ENCODE measurements at places on chromosomes 2 and 18. TPM values are rescaled to one million over a fixed set of nuclear protein-coding genes. Genes with fewer than 3 reads are reported as not detected.

GRCh38 chr2:191069606-191070005, 55.6 kb upstream of the STAT1 start:
- no peak for DNase-seq

- DNase-seq, result no peak
Measured at GRCh38 chr2:27212626-27213471, 781 bp upstream of the SLC5A6 start.

DNA sequence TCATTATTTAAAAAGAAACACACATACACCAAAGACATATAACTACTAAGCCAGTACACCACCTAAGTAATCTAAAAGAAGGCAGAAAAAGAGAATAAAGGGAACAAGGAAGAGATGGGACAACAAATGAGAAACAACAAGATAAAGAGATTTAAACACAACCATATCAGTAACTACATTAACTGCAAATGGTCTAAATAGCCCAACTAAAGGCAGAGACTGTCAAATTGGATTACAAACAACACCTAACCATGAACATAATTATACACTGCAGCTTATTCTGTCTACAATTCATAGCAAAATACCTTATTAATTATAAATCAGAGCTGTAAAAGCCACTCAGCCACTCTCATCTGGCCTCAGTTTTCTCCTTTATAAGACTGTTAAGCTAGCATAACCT, 15.0 kb downstream of the PPP4R1 start:
- no peak for DNase-seq

GRCh38 chr18:3118195-3119010, 101.4 kb downstream of the MYOM1 start:
- no peak for DNase-seq

DNA sequence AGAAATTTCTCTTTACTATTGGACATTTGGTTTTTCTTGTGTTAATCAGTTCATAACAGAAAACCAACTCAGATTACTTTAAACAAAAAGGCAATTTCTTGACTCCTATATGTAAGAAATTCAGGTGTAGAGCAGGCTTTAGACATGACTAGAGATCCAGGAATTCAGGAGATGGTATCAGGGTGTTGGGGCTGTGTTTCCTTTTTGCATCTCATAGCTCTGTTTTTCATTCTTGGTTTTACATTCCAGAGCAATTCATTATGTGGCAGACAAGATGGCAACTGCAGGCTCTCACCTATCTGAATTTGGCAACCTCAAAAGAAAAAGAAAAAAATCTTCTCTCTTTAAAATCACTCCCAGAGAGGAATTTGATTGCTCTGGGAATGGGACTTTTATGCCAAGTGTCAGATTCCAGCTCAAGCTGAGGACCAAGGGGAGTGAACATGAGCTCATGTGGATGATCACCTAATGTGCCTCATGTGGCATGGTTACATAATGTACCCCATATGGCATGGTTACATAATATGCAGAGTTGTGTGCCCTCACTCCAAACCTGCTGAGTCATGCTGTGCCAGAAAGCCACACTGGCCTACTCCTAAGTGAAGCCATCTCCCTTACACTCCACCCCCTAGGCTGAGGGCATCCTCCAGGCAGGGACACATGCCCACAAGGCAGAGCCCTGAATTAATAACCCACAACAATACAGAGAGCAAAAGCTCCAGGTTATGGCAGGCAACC, 282.7 kb downstream of the MBD2 start:
- DNase-seq, result no peak

GRCh38 chr2:111176867-111177266, 56.2 kb downstream of the BCL2L11 start:
- no peak for DNase-seq

DNA sequence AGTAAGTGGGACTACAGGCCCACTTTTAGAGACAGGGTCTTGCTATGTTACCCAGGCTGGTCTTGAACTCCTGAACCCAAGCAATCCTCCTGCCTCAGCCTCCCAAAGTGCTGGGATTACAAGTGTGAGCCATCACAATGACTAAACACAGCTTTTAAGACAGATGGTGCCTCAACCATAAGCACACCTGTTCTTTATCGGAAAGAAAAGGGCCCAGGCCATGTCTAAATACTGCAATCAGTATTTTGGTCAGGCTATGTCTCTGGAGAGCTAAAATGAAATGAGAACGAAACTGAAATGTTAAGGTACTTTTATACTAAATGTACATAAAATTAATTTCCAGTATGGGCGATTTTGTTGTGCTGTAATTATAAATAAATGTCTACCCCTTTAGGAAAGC, 69.5 kb upstream of the SPTBN1 start:
- DNase-seq, result no peak

DNA sequence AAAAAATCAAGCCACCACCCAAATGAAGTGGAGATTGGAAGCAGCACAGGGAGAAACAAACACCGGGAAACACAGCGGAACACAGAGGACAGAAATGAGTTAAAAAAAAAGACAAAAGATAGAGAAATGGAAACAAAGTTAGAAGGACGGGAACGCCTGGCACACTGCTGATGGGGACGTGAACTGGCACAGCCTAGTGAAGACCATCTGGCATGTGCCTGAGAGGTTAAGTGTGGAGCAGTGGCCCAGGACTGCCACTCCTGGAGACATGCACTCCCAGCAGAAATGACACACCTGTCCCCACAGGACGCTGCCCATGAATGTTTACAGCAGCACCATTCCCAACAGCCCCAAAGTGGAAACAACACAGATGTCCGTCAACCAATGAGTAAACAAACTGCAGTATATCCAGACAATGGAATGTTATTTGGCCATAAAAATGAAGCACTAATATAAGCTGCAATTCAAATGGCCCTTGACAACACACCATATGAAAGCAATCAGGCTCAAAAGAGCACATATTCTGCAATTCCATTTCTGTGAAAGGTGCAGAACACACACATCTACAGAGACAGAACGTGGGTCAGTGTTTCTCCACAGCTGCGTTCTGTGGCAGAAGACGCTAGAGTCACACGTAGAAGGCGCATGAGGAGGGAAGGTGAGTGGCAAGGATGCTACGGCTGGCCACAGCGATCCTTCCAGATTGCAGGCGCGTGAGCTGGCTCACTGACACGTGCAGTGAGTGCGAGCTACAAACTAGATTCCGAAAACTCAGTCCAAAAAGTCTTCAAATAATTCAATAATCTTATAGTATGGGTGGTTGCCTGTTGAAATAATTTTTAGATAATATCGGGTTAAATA, 24.6 kb downstream of the THAP4 start:
- DNase-seq, result no peak

TUBA4B gene
- not detected for total RNA-seq

DNA sequence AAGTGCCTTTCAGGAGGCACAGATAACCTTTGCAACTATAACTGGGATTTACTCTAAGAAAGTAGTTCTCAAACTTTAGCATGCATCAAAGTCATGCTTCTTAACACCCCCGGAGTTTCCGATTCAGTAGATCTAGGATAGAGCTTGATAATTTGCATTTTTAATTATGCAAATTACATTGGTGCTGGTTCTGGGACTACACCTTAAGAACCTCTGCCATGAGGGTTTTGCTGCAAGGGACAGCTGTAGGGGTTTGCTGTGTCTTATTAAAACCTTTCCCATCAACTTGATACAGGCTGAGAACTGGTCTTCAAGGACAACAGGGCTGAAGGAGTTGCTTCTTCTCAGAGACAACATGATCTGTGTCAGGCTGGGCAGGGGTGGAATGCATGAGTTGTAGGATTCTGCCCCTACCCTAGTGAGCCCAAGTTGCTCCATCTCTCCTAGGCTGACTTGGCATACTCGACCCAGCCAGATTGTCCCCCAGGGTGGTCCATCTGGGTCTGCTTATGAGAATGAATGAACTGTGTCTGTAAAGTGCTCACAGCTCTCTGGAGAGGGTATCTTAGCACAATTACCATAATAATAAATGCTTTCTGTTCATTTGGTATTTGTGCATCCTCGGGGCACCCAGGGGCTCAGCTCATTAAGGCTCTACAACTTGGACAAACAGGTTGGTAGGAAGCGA, 232.7 kb downstream of the CLIP4 start:
- no peak for DNase-seq

GRCh38 chr18:75127143-75128021, 81.6 kb downstream of the PTGR3 start:
- no peak for DNase-seq

DNA sequence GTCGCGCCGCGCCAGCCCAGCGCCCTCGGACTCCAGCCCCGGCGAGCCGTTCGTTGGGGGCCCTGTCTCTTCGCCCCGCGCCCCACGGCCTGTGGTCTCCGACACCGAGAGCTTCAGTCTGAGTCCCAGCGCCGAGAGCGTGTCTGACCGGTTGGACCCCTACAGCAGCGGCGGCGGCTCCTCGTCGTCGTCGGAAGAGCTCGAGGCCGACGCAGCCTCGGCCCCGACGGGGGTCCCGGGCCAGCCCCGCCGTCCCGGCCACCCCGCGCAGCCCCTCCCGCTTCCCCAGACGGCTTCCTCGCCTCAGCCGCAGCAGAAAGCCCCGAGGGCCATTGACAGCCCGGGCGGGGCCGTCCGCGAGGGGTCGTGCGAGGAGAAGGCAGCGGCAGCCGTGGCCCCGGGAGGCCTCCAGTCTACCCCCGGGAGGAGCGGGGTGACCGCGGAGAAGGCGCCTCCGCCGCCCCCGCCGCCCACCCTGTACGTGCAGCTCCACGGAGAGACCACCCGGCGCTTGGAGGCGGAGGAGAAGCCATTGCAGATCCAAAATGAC, 1.4 kb downstream of the PHLPP1 start:
- DNase-seq, result no peak

ASPRV1 gene
- 1.8 TPM for total RNA-seq

- DNase-seq, result no peak
Measured at GRCh38 chr2:98923244-98923940, 12.6 kb downstream of the CRACDL start.

- DNase-seq, result no peak
Measured at GRCh38 chr2:196980001-196980400, 53.5 kb upstream of the PGAP1 start.

- DNase-seq, result no peak
Measured at GRCh38 chr18:44518091-44518615, 162.5 kb upstream of the SETBP1 start.

MYO5B gene
- 6.2 TPM for total RNA-seq

- no peak for DNase-seq
Measured at GRCh38 chr18:67428805-67429204, 87.7 kb downstream of the DSEL start.

DNA sequence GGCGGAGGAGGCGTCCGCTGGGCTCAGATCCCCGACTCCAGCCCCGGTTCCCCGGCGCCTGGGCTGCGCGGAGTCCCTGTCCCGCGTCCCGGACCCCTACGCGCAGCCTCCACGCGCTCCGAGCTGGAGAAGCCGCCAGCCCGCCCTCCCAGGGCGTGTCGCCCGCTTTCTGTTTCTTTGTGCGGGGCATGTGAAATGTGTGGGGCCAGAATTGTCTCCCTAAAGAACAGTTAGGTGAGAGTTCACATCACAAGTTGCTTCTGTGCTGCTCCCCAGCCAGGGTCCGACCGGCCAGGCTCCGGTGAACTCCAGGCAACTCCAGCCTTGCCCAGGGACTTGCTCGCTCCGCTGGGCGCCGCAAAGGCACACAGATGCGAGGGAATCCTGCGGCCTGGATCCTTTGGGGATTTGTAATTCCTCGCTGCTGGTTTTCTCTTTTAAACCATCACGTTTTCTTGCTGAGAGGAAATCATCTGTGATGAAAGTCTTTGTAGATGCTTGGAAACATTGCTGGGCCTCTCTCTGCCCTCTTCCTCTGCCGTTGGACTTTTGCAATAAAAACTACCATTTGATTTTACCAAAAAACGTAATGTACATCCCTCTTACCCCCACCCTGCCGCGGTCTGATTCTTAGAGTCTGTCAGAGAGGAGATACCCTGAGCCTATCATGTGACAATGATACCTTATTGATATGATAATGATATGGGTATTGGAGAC, 631 bp downstream of the GYPC start:
- no peak for DNase-seq

DNA sequence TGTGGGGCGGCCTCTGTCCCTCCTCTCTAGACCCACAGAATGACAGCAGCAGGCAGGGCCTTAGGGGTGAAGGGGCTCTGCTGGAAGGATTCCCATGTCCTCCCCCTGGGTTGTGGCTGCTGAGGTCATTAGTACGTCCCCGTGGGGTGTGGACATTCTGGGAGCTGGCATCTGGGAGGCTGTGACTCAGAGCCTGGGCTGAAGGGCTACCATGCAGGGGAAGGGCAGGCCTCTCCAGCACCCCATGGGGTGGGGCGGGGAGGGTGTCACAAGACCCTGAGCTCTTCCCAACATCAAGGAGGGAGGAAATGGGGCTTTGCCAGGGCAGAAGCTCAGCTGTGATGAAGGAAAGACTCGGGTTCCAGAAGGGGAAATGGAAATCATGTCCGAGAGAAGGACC, 105.8 kb upstream of the SMAD2 start:
- DNase-seq, result no peak

DNA sequence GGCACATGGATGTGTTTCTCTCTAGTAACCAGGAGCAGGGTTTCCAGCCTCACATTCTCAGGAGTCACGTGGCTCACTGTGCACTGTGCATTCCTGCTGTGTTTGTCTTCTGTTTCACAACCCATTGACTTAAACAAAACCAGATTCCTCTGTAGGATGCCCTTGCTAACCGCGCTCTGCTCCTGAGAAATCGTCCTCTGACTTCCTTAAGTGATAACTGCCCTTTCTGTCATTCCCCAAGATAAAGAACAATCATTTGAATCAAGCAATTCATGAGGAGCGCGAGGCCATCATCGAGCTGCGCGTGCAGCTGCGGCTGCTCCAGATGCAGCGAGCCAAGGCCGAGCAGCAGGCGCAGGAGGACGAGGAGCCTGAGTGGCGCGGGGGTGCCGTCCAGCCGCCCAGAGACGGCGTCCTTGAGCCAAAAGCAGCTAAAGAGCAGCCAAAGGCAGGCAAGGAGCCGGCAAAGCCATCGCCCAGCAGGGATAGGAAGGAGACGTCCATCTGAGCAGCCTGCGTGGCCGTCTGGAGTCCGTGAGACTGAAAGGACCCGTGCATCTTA, 60.2 kb downstream of the RALBP1 start:
- no peak for DNase-seq

GRCh38 chr2:127465258-127465657, 47.0 kb downstream of the PROC start:
- DNase-seq, result no peak

CCDC74B gene
- 1.4 TPM for total RNA-seq

ARHGAP15 gene
- 14.9 TPM for total RNA-seq

DNA sequence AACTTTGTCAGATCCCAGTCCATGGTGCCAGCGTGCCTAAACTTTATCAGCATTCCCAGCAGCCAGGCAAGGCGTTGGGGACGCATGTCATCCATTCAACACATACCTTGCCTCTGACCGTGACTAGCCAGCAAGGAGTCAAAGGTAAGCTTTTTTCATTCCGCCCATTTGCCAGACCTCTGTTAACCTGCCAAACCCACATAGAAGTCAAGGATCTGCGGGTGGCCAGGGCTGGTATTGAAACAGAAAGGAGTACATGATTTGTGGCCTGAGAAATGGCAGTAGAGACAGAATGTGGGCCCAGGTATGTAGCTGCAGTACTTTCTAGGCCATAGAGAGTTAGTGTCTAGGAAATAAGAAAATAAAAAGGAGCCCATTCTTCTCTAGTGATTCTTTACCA, 240.2 kb downstream of the LTBP1 start:
- no peak for DNase-seq

TUBA3E gene
- not detected for total RNA-seq
